GM20000 (cell line): ENCODE measurements at places on chromosomes 1 and 21.
A peak's percentile ranks its signal among the peaks of the same experiment; 100 is the strongest.

DNA sequence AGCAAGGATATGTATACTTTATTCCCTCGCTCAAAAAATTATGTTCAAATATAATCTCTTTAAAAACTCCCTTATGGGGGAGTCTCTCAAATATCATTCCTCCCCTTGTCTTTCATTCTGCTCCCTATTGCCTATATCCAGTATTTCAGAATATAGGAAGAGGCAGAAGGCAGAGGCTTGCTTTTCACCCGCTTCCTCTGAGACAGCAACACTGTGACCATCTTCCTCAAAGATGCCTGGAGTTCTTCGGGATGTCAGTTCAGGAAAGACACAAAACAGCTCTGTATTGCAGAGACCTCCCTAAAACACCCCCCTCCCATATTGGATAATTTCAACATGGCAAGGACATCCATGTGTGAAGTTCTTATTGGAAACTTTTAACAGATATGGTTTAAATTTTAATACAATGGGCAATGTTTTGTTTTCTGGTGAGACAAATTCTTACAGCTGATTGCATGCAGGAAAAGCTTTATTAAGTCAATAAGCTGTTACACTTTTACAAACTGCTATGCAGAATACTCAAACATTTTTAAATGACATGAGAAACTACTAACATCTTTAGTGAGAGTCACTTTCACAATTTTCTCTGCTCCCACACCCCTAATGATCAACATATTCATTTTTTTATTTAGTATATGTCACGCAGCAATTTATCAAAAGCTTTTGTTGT lies 4.8 kb downstream of the DIRAS3 start:
- no peak for DNase-seq

DNA sequence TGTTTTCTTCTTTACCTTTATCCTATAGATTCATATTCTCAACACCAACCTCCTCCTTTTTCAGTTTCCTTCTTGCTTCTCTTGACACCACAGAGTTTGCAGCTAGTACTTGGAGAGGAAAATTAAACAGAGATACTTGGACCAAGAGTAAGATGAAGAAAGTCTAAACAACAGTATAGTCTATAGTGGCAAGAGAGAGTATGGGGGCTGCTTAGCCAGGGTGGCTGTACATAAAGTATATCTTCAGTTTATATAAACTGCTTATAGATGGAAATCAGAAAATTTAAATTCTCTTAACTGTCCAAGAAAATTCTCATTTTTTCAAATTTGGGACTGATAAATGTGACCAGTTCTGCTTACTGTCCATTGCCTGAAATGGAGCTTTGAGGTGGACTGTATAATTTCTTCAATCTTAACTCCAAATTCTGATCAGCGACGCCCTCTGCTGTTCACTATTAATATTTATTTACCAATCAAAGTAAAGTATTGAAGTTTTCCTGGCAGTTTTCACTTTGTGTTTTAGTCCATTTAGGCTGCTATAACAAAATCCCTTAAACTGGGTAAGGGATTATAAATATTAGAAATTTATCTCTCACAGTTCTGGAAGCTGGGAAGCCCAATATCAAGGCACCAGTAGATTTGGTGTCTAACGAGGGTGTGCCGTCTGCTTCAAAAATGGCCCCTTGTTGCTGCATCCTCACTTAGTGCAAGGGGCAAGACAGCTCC lies 14.8 kb upstream of the METTL18 start:
- DNase-seq = peak; percentile 28

DNA sequence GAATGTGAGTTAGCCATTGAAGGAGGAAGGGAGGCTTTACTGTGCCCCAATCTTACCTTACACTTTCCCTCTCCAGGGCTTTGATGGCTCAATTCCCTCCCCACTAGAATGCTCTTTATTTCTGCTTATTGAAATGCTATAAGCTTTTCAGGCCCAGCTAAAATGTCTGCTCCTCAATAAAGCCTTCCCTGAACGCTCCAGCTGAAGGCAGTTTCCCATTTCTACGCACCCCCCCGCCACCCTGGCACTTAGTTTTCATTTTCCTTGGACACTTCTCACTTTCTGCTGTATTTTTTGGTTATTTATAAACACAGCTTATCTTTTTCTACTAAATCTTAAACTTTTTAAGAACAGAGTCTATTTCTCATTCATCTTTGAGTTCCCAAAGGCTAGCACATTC lies 7.1 kb upstream of the TMEM167B start:
- DNase-seq = no peak

GRCh38 chr1:62131093-62131725 lies 63.4 kb upstream of the L1TD1 start:
- DNase-seq = peak; percentile 69

GRCh38 chr1:2535455-2535854 lies 5.4 kb upstream of the HES5 start:
- DNase-seq = no peak

- DNase-seq = no peak
Observed at GRCh38 chr1:222767152-222767571, 30.2 kb downstream of the FAM177B start.

GRCh38 chr1:115293899-115294298 lies 44.1 kb downstream of the NGF start:
- no peak for DNase-seq

DNA sequence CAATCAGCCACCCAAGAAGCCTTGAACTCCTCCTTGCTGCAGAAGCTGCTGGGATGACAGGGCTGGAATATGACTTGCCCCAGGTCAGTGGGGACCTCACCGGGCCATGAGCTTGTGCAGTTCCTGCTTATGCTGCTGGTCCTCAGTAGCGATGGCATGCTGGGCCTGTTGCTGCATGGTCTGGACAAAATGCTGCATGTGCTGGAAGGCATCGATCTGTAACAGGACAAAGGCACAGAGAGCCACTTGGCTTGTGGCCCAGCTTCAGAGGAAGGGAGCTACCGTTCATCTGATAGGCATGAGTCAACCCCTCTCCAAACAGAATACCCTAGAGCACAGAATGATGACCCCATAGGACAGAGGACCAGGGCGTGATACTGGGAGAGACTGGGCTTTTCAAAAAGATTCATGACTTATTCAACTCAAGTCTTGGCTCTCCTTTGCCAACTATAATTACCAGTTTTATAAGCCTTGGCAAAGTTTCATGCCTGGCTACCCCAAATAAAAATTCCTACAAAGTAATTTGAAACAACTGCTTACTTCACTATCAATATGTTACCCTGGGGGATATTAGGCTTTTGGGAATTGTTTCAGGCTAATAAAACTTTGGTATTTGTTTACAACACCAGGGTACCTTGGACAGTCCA lies 34.7 kb upstream of the EXOSC10 start:
- DNase-seq = no peak

DNA sequence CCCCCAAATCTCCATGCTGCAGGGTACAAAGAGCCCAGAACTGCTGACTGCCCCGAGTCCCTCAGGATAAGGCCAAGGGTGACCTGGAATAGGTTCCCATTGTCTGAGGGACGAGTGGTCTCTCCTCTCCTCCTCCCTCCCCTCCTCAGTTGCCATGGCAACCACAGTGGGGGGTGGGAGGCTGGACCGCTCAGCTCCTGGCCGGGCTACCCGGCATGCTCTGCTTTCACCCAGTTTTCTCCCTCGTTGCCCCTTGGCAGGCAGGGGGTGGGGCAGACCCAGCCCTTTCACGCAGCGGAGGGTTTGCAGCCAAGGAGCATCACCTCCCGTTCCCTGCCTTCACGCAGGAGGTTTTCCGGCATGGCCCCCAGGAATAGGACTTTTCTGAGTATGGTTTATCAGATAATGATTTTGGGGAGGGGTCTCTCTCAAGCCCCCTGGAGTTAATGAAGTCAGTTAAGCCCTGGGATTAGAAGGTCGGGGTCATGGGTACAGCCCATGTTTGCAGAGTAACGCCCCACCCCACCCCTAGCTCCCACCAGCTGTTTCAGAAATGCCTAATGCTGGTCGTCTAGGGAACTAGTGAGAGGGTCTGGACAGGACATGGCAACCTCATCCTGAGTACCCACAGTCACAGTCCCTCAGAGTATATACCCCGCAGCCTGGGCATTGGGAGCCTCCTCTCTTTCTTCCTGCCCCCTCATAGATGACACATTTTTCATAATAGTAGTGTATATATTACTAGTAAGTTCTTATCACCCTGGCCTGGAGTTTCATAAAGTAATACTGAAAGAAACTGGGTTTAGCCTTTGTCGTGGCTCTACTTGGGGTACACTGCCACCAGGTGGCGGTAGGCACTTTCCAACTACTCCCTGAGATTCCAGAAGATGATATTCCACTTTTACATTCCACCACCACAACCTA lies 20.7 kb downstream of the C1QB start:
- DNase-seq = peak; percentile 71
